Testis (tissue), 5 donors: ENCODE measurements at places on chromosomes 2 and 18. TPM values are rescaled to one million over a fixed set of nuclear protein-coding genes. Genes with fewer than 3 reads are reported as not detected.
A peak's percentile ranks its signal among the peaks of the same experiment; 100 is the strongest.

DNA sequence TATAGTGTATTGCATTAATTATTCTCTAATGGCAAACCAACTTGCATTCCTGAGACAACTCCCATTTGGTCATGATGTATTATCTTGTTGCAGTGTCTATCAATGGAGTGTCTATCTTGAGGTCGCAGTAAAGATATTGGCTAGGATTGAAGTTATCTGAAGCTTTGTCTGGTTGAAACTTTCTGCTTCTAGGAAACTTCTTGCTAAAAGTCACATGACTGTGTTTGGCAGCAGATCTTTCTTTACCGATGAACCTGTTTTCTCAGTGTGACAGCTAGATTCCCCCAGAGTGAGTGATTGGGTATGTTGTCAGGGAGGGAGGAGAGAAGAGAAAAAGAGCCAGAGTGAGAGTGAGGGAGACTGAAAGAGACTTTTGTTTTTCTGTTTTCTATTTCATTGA lies 119.6 kb downstream of the QPCT start:
- DNase-seq, result no peak

DNA sequence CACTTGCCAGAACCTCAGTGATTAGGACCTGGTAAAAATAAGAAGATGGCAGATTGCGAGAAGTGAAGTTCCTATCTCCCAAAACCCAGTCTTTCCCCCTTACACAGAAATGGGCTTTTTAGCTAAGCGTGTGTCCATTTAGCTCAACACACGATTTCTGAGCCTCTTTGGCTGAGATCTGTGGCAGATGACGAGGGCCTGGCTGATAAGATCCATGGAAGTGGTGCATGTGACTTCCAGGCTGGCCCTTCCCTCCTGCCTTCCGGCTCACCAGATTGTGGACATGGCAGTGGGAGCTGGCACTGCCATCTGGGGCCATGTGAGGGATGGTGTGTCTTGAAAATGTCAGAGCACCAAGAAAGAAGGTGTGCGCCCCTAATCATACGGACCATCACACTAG lies 41.0 kb upstream of the ZFP36L2 start:
- no peak for DNase-seq

- peak; percentile 36 for DNase-seq
These were observed 1152.8 kb upstream of the CELF4 start for GRCh38 chr18:38718365-38718901.

- peak; percentile 30 for DNase-seq
These were observed 529.2 kb downstream of the EPHA4 start for GRCh38 chr2:221042926-221043325.

Gene SNED1
- 82.7 TPM for total RNA-seq

Gene SLC1A4
- 17.8 TPM for total RNA-seq

- DNase-seq, result no peak
These were observed 73.1 kb downstream of the RAB3GAP1 start for GRCh38 chr2:135124924-135125886.

- no peak for DNase-seq
These were observed 2.0 kb downstream of the SP9 start for GRCh38 chr2:174336501-174337336.

DNA sequence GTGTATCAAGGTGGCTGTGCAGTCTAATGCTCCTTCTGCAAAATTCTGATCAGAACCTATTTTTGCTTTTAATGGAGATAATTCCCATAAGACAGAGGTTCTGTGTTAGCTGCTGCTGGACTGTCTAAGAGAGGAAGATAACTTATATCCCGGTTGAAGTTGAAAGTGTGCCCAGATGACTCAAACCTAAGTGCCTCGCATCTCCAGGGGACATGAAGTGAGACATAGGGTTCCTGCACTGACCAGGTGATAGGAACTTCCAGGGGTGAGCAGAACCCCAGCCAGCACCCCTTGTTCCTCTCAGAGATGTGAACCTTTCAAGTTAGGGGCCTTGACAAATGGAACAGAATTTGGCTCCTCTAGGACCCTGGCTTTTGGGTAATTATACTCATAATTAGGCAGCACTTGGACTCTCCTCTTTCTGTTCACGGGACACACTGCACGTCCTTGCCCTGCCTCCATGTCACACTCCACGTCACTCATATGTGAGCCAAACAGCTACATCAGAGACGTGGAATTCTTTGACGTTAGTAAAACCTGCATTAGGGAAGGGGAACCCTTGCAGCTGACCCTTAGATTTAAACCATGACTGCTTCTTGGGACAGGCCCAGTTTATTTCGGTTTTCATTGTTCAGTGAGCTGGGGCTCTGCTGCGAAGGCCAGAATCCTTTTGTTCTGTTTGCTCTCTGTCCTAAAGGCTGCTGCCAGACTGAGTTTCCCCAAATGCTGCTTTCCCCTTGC lies 104.5 kb upstream of the ALPP start:
- no peak for DNase-seq

GRCh38 chr2:127705391-127706065 lies 4.2 kb downstream of the SFT2D3 start:
- no peak for DNase-seq

GRCh38 chr2:10096641-10097040 lies 16.4 kb upstream of the CYS1 start:
- no peak for DNase-seq

DNA sequence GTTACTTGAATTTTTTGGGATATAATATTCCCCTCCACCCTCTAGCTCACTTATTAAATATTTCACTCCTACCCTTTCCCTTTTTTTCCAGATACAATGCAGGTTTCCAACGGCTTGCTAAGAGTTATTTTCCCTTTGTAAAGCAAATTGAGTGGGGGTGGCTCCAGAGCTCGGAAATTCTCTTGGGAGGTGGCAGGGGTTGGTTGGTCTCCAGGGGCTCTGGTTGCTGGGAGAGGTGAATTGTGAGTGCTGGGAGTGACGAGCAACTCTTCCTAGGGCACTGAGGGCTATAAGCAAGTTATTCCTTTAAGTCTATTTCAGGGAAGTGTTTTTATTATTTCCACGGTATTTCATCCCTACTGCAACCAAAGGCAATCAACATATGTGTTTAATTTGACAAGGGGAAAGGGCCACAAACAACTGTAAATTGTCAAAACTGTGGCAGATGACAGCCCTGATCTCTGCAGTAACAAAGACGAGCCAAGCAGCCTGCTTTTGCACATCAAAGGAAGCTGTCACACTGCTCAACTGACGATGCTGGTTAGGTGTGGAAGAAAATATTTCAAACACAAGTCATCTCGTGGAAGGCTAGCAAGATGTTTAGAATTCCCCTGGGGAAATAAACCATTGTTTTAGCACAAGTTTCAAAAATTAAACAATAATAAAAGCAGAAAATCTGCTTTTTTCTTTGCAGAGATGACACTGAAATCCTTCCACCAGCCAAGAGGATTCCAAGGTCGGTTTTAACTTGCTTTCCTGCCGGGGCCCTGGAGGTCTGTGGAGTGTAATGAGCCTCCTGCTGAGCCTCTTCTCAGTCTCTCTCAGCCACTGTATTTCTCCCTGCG lies 34.8 kb upstream of the ASXL2 start:
- no peak for DNase-seq

Gene DSC3
- 0.24 TPM for total RNA-seq

DNA sequence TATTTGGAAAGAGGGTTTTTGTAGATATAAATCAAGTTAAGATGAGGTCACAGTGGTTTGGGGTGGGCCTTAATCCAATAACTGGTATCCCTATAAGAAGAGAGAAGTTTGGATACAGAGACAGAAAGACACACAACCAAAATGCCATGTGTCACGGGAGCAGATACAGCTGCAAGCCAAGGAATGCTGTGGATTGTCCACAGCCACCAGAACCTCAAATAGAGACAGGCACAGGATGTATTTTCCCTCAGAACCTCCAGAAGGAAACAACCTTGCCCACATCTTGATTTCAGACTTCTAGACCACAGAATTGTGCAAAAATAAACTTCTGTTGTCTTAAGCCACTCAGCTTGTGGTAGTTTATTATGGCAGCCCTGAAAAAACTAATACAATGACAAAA lies 105.5 kb downstream of the GCA start:
- DNase-seq, result no peak

Gene CROCC2
- 0.55 TPM for total RNA-seq

Gene FRZB
- 8.4 TPM for total RNA-seq

GRCh38 chr2:180202467-180202951 lies 195.4 kb upstream of the CWC22 start:
- no peak for DNase-seq

DNA sequence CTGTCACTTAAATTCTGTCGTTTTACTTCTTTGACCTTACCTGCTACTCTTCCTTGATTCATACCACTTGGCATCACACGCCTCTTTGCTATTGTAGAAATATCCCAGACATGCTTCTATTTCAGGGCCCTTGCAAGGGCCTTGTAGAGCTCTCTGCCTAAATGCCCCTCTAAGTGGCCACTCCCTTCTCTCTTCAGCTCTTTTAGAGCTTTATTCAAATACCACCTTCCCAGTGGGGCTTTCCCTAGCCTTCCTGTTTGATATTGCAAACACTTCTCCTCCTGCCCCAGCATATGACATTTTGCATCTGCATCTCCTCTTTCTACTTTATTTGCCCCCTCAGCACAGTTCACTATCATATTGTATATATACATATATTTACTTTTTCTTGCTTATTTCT lies 54.0 kb downstream of the PELI1 start:
- no peak for DNase-seq

Gene MROH2A
- 5.3 TPM for total RNA-seq

DNA sequence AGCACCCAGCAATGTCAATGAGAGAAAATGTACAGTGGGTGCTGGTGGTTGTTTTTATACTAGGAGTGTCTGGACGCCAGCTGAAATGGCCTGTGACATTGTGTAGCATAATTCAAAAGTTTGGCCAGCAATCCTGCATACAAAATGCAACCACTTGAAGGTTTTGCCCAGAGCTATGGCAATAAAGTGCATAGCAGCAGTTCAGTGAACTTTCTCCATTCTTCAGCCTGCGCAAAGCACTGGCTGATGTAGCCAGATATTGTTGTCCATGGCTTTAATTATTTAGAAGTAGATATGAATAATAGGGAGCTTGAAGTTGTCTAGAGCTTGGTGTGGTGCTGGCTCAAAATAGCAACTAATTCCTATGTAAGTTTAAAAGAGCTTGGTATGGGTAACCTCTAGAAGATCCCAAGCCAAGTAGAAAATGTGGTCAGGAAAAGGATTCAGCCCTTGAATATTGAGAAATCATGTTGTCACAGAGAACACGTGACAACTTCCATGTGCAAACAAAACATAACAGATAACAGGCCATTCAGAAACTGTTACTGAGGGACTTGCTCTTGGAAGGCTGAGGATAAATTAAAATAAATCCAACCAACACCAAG lies 33.3 kb upstream of the PGAP1 start:
- no peak for DNase-seq

Gene MRPS5
- 63.1 TPM for total RNA-seq

- DNase-seq, result no peak
These were observed 89.8 kb upstream of the GRB14 start for GRCh38 chr2:164710837-164711765.

Gene CD8B2
- not detected for total RNA-seq

DNA sequence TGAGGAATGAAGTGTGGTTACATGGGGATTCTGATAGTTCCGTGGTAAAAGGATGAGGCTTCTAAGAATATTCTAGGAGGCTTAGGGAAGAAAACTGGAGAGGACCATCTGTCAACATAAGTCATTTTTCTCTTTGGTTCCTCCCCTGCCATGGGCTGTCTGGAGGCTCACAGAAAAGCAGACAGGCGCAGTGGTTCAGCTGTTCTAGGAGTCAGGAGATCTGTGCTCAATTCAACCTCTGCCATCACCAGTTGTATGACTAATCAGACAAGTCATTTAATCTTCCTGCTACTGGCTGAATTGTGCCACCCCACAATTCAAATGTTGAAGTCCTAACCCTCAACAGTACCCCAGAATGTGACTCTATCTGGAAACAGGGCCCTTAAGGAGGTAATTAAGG lies 36.4 kb downstream of the ADAM17 start:
- DNase-seq, result no peak

- DNase-seq, result peak; percentile 94
These were observed 25.9 kb downstream of the MLPH start for GRCh38 chr2:237512774-237513466.

GRCh38 chr2:65438137-65438899 lies 5.9 kb upstream of the SPRED2 start:
- no peak for DNase-seq

GRCh38 chr2:238669046-238669445 lies 178.8 kb upstream of the TWIST2 start:
- no peak for DNase-seq

DNA sequence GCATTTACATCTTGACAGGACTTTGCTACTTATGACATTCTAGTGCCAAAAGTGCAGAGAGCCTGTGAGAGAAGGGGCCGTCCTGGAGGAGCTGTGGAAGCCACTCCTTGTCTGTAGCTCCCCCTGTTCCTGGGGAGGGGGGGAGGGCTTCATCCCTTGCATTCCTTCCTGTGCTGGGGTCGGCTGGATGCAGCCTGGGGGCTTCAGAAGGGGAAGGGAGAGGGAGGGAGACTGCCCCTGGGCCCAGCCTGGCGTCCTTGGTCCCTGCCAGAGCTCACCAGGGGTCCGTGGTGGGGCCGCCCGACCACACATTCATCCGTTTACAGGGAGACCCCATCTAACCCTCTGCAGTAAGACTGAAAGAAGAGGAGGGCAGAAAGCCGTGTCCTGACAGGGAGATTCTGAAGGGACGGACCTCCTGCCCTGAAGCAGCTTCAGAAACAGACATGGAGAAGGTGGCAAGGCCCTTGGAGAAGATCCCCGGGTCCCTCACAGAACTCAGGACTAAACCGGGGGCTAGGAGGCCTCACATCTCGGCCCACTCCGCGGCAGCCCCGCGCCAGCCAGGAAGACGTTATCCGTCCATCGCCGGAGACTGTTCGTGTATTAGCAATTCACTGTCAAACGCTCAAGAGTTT lies 258.3 kb upstream of the SALL3 start:
- DNase-seq, result no peak

Gene UGT1A5
- not detected for total RNA-seq
